ENCODE measurements at places on chromosomes 4 and X.

DNA sequence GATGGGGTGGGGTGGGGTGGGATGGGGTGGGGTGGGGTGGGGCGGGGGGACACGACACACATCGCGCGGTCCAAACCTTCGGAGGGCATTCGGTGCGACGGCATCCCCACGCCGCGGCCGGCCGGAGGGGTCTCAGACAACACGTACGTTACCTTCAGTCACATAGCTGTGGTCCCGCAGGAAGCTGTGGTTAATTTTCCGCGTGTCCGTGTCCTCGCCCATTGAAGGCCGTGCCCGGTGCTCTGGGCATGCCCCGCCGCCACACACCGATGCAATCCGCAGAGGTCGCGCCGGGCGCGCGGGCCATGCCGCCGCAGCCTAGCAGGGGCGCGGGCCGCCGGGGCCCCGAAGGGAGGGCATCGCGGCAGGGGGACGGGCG, 417 bp downstream of the PPP2R2C start:
- DNase-seq: peak; percentile 28

DNA sequence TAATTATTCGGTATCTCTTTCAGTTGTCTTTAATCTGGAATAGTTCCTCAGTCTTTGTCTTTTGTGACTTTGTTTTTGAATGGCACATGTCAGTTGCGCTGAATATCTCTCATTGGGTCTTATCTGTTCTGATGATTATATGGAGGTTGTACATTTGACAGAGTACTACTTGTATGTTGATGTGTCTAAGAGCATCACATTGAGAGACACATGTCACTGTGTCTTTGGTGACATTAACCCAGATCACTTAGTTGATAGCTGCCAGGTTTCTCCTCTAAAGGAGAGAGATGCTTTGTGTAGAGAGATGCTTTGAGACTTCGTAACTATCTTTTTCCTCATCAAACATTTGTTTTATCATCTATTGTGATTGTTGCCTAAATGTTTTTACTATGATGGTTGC, 92.1 kb downstream of the USP9X start:
- DNase-seq: no peak

DNA sequence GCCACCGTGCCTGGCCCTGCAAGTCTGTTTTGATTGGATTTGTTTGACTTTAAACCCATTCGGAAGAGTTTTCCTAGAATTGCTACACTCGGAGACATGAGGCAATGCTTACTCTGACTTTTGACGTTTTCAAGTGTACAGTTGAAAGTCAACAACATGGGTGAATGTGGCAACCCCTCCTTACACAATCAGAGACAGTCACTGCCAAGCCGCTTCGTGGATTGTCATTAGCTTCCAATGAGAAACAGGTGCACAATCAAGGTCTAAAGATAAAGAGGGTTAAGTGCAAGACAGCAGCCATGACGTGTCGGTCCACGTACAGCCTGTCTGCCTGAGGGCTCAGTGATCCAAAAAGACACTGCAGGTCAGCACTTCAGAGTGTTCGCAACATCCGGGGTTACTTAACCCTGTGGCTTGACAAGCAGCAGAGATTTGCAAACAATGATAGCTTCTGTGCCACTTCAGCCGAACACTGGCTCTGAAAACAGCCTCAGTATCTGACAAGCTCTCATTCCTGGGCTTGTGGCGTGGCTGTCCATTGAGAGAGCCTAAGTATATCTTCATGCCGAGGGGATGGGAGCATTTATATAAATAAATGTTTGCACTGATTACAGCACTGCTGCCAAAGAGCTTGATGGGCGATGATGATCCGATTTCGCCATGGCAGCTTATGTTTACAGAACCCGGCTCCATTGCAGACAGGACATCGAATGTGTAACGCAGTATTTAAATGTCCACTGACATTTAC, 180.0 kb downstream of the DHRSX start:
- DNase-seq: no peak

DNA sequence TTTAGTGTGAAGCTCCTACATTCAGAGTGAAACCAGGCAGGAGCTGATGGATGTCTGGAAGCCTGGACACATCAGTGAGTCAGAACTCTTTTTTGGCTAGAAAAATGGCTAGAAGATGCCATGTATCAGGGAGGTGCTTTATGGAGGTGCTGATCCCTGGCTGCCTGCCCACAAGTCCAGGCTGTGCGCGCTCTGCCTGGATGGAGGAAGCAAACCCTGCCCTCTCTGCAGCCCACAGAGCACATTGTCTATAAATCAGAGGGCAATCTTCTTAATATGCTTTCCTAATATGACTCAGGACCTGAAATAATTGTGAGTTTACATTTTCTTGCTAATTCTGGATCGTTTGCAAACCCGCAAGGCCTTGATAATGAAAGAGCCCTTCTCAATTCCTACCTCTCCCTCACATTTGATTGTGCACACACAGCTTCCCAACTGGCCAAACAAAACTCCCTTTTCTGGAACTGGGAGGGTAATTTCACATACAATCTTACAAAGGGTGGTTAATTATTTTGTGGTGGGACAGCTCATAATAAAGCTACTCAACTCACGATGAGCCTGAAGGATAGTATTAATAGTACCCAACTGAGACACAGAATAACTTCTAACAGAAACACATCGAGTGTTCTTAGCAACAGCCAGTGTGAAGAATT, 11.7 kb downstream of the MFAP3L start:
- no peak for DNase-seq

GRCh38 chrX:12814420-12814819, 23.2 kb downstream of the PRPS2 start:
- DNase-seq: no peak

DNA sequence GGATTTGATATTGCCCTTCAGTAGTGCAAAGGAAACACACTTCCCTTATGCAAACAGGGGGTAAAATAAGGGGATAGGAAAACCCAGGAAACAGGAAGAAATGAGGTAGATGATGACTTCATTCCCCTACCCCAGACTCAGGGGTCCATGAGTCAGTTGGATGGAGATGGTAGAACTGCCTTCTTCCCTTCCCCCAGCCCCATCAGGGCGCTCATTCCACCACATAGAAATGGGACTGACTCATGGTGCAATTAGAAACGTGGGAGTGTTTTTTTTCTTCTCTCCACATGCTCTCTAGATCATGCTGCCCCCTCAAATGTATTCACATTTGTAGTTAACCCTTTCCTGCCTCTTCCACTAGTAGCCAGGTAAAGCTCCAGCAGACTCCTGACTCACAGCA, 23.1 kb upstream of the ARMCX2 start:
- DNase-seq: no peak

DNA sequence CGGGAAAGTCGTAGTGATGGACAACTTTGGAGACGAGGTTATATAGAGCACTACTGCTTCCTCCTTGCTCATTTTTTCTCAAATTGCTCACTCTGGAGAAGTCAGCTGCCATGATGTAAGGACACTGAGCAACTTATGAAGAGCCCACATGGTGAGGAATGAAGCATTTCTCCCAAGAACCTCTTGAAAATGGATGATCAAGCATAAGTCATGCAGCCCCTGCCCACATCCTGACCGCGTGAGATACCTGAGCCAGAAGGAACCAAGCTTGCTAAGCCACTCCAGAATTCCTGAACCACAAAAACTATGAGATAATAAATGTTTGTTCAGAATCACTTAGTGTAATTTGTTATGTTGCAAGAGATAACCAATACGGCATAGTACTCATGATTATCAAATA, 42.8 kb downstream of the PDE5A start:
- DNase-seq: no peak

- no peak for DNase-seq
Measured at GRCh38 chrX:111009256-111009655, 86.7 kb upstream of the PAK3 start.

- no peak for DNase-seq
Measured at GRCh38 chr4:141643557-141643956, 7.2 kb downstream of the IL15 start.

GRCh38 chr4:122709236-122709635, 23.3 kb upstream of the BBS12 start:
- DNase-seq: no peak

GRCh38 chrX:19177721-19178120, 55.5 kb upstream of the ADGRG2 start:
- no peak for DNase-seq

GRCh38 chrX:23505531-23506303, 161.6 kb upstream of the PRDX4 start:
- no peak for DNase-seq

- DNase-seq: no peak
Measured at GRCh38 chrX:13046141-13046855, 1.9 kb upstream of the FAM9C start.

DNA sequence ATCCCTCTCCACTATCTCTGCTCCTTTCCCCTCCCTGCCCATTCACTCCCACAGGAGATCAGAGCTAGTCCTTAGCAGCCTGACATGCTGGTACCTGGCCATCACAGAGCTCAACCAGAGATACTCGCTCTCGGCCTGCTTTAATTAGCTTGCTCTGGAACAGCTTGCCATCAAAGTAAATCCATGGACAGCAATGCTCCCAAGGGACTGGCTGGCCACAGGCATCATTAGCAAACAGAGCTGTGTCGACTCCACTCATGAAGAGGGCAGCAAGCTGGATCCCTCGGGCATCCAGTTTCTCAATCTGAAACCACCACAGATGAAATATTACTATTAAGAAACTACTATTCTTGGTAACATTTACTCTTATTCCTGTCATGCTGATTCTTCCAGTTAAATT, 43.4 kb upstream of the PHF8 start:
- DNase-seq: no peak

GRCh38 chr4:8708401-8709021, 115.9 kb downstream of the CPZ start:
- DNase-seq: peak; percentile 58

DNA sequence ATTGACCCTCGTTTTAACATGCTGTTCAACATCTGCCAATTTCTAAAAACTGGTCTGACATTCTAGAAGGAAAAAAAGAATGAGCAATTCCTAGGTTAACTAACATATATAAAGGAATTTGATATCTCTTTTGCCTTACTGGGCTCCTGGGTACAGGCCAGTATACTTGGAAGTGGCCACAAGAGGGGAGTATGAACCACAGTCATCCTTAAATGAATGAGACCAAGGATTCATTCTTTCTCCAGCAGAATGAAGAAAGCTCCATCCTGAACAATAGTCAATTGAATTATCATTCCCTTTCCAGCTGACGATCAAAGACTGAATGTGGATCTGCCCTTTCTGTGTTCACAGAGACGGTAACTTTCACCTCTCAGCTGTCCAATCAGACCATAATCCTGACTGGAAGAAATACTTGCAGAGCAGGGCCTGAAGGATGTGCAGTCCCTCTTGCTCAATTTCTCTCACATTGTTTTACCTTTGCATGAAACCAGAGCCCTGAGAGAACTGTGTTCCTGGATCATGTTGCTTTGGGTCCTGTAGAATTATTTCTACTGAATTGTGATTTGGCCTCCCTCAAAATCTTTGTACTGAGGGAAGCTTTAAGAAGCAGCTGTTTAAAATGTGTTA, 14.8 kb upstream of the SPARCL1 start:
- no peak for DNase-seq

GRCh38 chrX:42079968-42080367, 156.6 kb upstream of the CASK start:
- no peak for DNase-seq

DNA sequence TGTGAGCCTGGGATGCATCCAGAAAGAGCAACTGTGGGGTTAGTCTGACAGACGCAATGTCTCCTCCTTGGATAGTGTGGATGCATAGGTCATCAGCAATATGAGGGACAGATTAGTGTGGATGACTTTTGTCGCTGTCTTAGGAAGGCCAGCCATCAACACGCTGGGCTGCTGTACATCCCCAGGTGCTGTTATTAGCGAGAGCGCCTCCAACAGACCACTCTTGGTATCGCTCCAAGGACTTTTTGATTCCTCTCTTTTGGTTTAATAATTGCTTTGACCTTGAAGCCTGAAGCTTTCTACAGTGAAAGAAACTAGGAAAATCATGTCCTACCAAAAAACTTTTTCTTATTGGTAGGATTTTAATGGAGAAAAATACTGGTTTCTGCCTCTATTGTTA, 76.7 kb downstream of the TMEM131L start:
- DNase-seq: no peak

DNA sequence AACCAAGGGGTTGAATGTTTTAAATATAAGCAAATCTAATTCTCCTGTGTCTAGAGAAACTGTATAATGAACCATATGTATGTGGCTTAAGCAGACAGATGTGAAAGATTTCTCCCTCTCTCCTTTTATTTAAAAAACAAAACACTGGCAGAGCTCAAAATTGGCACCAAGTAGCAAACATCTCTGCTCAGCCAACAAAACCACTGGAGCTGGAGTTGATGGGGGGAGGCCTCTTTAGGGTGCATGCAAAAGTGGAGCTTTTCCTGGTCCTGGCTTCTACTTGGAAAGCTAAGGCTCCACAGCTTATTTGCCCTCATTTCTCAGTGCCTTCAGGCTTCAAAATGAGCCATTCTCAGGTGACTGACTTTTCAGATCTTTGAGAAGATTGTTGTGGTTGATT, 95.6 kb downstream of the REPS2 start:
- no peak for DNase-seq

GRCh38 chrX:54093159-54093558, 48.9 kb upstream of the PHF8 start:
- DNase-seq: no peak

DNA sequence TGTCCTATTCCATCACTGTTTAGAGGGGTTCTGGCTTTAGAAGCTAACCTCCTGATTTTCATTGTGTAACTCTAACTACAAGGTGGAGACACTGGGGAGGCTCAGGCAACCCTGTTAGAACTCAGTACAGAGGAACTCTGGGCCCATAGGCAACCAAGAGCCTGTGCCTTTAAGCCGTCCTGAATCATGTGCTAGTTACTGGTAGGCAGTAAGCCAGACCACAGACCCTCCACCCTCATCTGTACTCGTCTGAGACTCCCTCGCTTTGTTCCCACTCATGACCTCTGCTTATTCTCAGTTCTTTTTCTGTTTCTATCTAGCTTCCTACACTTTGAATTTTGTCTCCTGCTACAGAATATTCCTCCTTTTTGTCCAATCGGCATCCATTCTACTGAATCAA, 31.4 kb downstream of the TBC1D1 start:
- DNase-seq: no peak

DNA sequence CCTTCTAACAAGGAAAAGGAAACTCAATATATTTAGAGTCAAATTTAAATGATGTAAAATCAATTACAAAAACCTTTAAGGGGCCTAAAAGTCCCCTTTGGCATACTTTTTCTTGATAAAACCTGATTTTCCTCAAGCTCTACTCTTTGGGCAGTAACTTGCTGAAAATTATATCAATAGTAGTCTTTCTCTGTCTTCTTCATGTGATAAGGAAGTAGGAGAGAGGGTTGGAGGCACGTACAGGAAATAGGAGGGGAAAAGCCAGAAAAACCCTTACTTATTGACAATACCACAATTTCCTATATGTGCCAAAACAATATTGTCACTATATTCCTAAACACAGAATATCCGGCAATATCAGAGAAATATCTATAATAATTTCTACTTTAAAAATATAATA, 9.6 kb downstream of the RHOH start:
- no peak for DNase-seq

- no peak for DNase-seq
Measured at GRCh38 chr4:54971474-54971950, 153.9 kb downstream of the KDR start.

GRCh38 chrX:45781901-45782553, 581.4 kb upstream of the DIPK2B start:
- no peak for DNase-seq

GRCh38 chr4:179145746-179146525, 1703.7 kb upstream of the AGA start:
- no peak for DNase-seq

- DNase-seq: no peak
Measured at GRCh38 chrX:63755892-63756291, 29.1 kb downstream of the ARHGEF9 start.
